DMS79 (cell line): ENCODE measurements at places on chromosomes 7 and 10.

GRCh38 chr7:55475855-55476803 lies 96.2 kb downstream of the VOPP1 start:
- DNase-seq: no peak

- no peak for DNase-seq
Observed at GRCh38 chr7:22791204-22792158, 31.2 kb downstream of the TOMM7 start.

GRCh38 chr7:99366646-99367045 lies 7.9 kb upstream of the ARPC1B start:
- no peak for DNase-seq

DNA sequence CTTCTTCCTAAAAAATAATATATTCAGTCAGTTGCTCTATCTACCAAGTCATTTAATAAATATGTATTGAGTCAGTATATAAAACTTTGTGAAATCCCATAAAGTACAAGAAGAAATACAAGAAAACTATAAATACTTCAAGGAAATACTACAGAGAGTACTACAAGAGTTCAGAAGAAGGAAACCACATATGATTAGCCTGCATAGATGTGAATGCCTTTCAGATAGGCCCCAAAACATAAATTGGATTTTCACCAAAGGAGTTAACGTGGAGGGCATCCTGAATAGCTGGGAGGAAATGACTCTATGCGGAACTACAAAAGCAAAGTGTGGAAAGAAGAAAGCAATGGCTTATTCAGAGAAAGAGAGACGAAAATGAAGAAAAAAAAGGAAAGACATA lies 120.1 kb downstream of the LRRN3 start:
- no peak for DNase-seq

DNA sequence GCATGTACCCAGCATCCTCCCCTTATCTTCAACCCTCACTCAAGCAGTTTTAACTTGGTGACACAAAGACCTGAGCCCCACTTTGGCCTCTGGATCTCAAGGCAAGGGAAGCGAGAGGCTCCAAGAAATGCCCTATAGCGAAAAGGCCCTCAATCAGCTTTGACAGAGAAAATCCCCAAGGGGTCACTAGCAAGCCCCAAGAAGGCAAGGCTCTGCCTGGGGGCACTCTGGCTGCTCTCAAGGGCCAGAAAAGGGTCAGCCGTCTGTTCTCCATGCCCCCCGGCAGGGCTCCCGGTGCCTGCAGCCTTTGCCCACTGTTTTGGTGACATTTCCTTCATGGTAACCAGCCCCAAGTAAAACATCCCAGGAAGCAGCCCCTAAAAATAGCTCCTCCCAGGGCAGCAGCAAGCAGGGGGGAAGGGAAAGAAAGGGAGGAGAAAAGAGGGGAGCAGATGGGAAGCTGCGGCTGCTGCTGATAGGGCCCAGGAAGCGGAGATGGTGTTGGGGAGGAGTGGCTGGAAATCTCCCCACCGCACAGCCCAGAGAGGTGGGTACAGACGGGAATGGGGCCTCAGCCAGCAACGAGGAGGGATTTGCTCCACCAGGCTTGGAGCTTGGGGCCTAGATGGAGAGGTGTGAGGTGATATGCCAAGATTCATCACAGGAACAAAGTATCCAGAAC lies 7.1 kb downstream of the CAMK2G start:
- DNase-seq: no peak

DNA sequence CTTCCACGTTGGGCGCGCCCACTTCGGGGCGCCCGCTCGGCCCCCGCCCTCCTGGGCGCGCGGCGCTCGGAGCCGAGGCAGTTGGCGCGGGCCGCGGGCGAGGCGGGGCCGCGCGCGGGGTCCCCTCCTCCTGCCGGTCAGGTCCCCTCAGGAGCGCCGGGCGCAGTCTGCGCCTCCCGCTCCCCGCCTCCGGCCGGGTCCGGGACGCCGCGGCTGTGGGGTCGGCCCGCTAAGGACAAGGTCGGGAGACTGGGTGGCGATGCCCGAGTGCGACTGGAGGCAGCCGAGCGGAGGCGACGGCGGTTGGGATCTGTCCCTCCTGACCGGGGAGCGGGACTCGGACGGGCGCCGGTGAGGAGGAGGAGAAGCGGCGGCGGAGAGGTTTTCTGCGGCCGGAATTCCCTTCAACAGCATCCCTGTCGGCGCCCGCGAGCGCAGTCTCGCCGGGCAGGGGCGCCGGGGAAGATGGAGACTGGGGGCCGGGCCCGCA lies at the start of gene ATRNL1:
TSS of gene ATRNL1 (plus strand) at position 80 of the 490 bp plus-strand sequence. CDS start at position 466, 386 bp downstream.
- DNase-seq: no peak

DNA sequence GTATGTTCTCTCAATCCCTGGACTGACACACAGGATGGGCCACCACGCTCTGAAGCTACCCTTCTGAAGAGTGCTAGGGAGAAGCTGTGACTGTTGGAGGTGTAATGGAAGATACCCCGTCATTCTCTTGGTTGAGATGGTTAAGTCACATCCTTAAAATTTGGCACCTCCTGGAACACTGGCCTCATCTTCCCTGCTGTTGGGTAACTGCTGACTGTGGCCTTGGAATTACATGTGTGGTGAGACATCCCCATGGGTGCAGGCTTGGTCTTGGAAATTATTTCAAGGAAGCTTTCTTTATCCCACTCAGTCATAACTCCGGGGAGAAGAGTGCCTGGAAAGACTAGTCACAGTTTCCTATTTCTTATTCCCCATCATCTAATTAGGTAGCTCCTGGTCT lies 62.0 kb downstream of the LRMDA start:
- DNase-seq: no peak

DNA sequence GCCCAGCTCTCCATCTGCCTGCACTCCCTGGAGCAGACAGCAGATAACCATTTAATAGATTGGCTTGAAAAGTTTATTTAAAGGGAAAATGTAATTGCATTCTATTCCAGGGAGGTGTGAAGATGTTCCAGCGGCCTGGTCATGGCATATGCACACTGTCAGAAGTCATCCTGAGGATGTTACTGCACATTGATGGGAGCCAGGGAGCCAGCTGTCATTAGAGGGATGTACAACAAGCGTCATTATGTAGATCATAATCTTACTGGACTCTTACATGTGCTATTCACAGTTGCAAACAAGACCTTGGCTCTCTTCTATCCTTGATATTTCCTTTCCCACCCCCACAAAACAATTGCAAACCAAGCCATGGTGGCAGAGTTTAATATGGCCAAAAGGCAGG lies 65.4 kb downstream of the FAM204A start:
- no peak for DNase-seq

DNA sequence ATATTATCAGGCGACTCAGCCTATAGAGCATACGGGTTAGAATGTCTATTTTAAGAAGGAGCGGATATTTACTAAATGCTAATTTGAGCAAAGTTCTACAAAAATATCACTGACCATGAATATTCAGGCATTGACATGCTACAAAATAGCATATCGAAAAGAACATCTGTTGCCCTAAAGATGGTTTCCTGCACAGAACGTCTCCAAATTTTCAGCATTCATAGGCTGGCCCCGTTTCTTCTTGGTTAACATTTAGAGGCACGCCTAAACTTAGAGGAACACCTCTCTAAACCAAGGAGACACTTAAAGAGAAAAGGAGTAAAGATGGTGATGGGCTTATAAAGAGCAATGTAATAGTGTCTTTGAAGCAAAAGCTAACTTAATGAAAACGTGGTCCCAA lies 1.3 kb upstream of the MINPP1 start:
- DNase-seq: no peak

- DNase-seq: no peak
Observed at GRCh38 chr10:64113792-64114191, 592.6 kb downstream of the REEP3 start.

DNA sequence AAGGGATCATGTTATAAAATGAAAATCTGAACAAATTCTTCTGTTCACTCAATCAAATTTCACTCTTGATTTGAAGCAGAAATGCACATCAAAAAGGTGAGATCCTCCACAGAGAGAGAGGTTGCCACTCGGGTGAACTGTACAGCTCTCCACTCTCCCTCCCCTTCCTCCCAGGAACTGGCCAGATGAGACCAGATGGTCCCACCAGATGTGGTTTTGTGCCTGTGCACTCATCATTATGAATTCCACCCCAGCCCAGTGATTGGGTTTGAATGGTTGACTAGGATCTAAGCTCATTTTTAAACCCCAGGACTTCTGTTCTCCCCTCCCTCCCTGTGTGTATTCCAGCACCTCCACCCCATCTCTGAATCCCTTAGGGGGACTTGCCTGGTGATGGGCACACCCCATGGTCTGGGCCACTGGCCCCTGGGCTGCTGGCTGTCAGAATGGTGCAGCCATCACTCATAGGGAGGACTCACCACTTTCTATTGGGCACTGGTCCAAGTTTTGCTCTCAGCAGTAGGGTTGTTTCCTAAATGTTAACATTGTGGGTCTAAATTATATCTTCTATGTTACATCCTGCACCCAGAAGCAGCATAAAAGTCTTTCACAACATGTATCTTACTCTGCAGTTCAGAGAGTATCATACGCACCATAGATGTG lies 393.1 kb downstream of the TNS3 start:
- DNase-seq: no peak

DNA sequence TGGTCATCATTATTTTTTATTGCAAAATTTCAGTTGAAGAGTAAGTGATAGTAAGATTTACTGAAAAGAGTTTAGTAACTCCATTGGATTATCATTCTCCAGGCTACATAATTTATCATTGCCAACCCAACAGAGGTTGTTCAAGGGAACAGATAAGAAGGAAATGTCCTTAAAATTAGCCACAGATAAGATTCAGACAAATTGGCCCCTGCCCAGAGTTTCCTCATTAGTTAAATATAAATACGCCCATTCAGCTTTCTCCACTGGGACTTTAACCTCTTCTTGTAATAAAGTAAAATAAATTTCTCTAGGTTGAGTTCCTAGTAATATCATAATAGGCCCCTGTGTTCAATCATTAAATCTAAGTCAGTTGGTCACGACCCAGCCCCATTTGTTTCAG lies 27.7 kb upstream of the PHYHIPL start:
- DNase-seq: no peak
